ENCODE measurements at places on chromosomes 6 and 20.

DNA sequence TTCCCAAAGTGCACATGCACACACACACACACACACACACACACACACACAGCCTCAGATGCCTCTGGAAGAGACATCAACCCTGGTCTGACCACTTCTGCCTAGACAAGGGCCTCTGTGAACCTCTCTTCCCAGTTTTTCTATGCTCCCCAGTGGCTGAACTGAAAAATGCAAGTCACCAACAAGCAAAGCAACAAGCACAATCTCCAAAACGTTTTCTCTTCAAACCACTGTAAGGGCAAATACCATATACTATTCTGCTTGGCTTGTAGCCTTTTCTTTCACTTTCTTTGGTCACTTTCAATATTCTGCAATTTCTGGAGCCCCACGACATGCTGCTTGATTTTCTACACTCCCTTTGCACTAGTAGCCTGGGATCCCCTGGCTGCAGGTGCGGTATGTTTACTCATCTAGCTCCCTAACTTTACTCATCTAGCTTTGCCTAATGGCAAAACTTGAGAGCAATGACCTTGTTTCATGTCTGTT, 121.4 kb upstream of the DST start:
- DNase-seq = no peak

DNA sequence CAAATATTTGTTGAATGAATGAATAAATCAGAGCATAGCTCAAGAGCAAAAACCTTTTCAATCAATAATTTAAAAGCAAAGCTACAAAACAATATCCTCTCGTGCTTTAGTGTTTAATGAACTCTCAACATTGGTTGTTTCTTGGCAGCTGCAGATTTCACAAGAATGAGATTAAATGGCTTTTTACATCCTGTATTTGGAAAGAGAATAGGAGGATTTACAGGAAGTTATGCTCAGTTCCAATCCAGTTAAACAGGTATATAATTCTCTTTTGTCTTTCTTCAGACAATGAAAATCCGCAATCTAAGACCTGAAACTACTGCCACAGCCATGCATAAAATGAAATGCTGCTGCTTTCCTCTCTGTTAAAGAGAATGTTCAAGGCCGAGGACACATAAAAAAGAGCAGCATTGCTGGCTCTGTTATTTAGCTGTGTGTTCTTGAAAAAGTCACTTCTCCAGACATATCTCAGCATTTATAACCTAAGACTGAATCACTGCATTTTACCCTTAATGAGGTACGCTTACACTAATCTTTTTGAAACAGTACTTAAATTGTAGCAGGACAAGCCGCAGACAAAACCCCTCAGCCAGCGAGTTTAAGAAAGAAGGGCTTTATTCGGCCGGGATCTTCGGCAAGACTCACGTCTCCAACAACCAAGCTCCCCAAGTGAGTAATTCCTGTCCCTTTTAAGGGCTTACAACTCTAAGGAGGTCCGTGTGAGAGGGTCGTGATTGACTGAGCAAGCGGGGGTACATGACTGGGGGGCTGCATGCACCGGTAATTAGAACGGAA, 3.6 kb downstream of the C6orf52 start:
- no peak for DNase-seq

DNA sequence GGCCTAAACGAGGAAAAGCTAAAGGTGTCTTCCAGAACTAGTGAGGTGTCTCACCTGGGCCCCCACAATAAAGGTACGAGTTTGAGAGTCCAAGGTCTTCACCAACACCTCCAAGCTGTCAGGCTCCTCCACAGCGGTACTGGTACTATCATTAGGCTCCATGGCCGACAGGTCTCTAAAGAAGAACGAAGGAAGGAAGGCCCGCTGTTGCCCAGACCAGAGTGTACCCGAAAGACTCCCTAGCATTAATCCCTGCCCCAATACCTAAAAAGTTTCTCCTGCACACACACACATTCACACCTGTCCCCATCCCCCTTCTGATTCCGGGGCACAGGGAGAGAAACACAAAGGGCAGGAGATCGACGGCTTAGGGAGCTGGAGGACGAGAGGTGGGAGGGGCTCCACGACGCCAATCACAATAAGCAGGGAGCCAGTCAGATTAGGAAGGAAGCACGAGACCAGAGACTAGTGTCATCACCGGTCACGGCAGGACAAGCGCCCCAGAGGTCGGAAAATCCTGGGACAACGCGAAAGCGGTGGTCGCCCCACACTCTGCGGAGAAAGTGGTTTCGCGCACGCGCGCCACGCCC, 764 bp downstream of the BAG6 start:
- no peak for DNase-seq

- DNase-seq = no peak
These were observed 96.1 kb downstream of the PAK5 start for GRCh38 chr20:9742821-9743220.

- no peak for DNase-seq
These were observed 868 bp upstream of the SLC2A4RG start for GRCh38 chr20:63738687-63739129.

DNA sequence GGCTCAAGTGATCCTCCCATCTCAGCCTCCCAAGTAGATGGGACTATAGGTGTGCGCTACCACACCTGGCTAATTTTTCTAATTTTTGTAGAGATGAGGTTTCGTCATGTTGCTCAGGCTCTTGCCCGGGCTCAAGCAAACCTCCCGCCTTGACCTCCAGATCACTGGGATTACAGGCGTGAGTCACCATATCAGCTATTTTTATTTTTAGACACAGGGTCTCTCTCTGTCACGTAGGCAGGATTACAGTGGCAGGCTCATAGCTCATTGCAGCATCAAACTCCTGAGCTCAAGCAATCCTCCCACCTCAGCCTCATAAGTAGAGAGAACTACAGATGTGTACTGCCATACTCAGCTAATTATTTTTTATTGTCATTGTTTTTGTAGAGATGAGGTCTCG, 41.7 kb downstream of the SLC23A2 start:
- DNase-seq = no peak

DNA sequence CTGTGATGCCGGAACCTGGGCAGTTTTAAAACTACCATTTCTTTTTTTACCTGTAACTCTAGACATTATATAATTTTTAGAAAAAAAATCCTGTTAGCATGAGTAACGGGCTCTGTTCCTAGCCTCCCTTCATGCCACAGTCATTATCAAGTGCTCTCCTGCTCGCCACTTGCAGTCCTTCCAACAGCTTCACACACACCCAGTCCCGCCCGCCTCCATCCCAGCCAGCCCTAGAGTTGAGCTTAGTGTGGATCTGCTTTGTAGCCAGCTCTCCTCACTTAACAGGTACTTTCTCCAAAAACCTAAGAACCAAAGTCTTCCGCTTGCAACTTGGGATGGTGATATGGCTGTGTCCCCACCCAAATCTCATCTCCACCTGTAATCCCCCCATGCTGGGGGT, 51.5 kb downstream of the EZR start:
- no peak for DNase-seq

DNA sequence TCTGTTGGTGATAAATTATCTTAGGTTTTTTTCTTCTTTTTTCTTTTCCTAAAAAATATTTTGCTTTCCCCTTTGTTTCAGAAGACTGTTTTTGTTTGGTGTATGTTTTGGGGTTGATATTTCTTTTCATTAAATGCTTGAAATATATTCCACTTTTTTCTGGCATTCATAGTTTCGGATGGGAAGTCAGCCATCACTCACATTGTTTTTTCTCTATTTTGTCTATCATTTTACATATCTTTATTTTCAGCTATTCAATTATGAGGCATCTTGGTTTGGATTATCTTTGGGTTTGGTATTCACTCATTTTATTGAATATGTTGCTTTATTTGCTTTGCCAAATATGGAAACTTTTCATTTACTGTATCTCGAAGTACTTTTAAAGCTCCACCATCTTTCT, 600.5 kb upstream of the EYS start:
- DNase-seq = no peak

GRCh38 chr20:57611586-57612311, 8.5 kb downstream of the ZBP1 start:
- DNase-seq = peak; percentile 78

- peak; percentile 77 for DNase-seq
These were observed 3.6 kb upstream of the MYLK2 start for GRCh38 chr20:31815408-31816188.

DNA sequence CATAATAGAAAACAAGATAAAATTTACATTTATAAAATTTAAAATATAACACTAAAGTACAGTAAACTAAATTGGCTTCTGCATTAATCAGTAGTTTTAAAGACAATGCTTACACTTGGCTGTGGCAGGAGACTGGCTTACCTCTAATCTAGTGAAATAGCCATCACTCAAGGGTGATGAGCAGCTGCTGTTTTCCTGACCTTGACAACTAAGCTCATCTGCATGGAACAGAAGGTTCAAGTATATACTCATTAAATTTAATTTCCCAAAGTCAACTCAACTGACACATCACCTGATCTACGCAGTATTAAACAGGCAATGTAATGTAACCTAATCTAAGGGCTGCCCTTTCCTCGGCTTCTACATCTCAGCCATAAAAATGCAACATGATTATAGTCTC, 14.5 kb downstream of the TMX4 start:
- no peak for DNase-seq

GRCh38 chr6:6686748-6687601, 98.5 kb downstream of the LY86 start:
- peak; percentile 98 for DNase-seq

GRCh38 chr20:8330319-8330784, 198.3 kb downstream of the PLCB1 start:
- DNase-seq = no peak

DNA sequence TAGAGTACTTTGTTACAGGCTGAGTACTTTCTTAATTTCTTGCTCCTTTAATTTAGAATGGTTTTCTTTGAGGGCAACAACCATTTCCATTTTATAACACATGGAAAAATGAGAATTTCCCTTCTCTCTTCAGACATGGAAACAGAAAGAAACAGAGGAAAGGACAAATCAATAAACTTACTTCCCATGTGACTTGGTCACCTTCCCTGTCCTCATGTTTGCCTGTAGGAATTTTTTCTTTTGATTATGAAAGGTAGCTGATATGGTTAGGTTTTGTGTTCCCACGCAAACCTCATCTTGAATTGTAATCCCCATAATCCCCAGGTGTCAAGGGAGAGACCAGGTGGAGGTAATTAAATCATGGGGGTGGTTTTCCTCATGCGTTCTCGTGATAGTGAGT, 169.7 kb downstream of the PHF3 start:
- DNase-seq = no peak

GRCh38 chr6:110216140-110216539, 35.9 kb downstream of the CDC40 start:
- no peak for DNase-seq

Measured in RWPE2 (cell line).